ENCODE measurements at places on chromosomes 4 and X.

DNA sequence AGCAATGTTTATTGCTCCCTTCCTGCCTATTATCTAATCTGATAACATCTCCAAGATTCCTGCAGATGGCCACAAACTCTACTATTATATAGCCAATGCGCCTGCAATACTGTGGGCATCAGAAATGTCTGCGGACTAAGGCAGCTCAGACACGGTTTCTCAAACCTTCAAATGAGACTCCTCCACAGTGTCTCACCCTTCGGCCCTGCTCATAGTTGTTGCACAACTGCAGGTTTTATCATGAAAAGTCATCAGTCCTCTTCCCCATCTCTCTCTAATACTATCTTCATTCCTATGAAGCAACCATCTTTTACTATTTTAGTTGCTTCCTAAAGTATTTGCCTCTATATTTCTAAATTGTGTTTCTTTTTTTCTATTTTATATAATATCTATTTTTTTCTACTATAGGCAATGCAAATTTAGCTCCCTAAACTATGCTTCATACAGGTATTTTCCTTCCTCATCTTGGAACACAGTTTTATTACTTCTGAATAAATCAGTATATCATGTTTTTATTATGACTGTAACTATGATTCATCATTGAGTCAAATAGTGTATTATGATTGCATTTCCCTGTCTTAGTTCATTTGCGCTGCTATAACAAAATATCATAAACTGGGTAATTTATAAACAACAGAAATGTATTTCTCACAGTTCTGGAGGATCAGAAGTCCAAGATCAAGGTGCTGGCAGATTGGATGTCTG is 129.7 kb upstream of the EDNRA start:
- no peak overlapping the region for H3K4me3 ChIP-seq
- H3K27me3 ChIP-seq = no peaks in the 10 kb centered on the region
- H3K36me3 ChIP-seq = no peaks in the 10 kb centered on the region
- H3K4me1 ChIP-seq = peaks cover 11% of the 10 kb centered on the region
- DNase-seq = no peak
- no peak overlapping the region for H3K27ac ChIP-seq

- peaks cover 10% of the 10 kb centered on the region for H3K4me1 ChIP-seq
- no peaks in the 10 kb centered on the region for H3K36me3 ChIP-seq
- no peak overlapping the region for H3K4me3 ChIP-seq
- no peak overlapping the region for H3K27ac ChIP-seq
- H3K27me3 ChIP-seq = no peaks in the 10 kb centered on the region
These were observed 320.6 kb downstream of the ADGRL3 start for GRCh38 chr4:61520681-61521160.

GRCh38 chr4:156280686-156281085 is 327.0 kb upstream of the CTSO start:
- H3K4me1 ChIP-seq = no peaks in the 10 kb centered on the region
- no peak overlapping the region for H3K4me3 ChIP-seq
- no peaks in the 10 kb centered on the region for H3K36me3 ChIP-seq
- no peaks in the 10 kb centered on the region for H3K27me3 ChIP-seq

GRCh38 chr4:113718252-113718651 is 43.3 kb downstream of the CAMK2D start:
- H3K36me3 ChIP-seq = no peaks in the 10 kb centered on the region
- no peaks in the 10 kb centered on the region for H3K4me1 ChIP-seq
- no peak overlapping the region for H3K4me3 ChIP-seq
- H3K27ac ChIP-seq = no peak overlapping the region
- no peak for DNase-seq

GRCh38 chr4:25936696-25937095 is 22.7 kb downstream of the SMIM20 start:
- peaks cover 3% of the 10 kb centered on the region for H3K4me1 ChIP-seq
- H3K4me3 ChIP-seq = no peak overlapping the region
- no peaks in the 10 kb centered on the region for H3K36me3 ChIP-seq
- no peak for DNase-seq

DNA sequence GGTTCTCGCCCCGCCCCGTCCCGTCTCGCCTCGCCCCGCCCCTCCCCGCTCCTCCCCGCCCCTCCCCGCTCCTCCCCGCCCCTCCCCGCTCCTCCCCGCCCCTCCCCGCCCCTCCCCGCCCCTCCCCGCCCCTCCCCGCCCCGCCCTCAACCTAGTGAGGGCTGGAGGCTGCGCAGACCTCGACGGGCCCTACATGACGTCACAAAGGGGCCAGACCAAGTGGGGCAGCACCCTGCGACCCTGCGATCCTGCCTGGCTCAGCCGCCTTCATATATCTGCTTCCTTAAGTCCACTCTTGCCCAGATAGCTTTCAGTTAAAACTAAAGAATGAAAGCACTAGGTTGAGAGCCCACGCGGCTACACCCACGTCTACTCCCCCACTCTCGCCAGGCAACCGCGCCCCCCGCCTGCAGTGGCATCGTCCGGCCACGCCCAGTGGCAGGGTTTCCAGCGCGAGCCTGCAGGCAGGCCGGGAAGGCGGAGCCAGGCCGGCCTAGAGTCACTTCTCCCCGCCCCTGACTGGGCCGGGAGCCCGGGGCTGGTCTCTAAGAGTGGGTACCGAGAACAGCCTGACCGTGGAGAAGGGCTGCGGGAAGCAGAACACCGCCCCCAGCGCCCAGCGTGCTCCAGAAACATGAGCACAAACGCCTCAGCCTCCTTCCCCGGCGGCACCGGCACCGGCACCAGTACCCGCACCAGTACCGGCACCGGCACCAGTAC is 1.5 kb upstream of the MAOA start:
- no peaks in the 10 kb centered on the region for H3K36me3 ChIP-seq
- peaks cover 6% of the 10 kb centered on the region for H3K27me3 ChIP-seq
- peak overlapping the region; percentile 49 for H3K4me3 ChIP-seq
- peak; percentile 95 for DNase-seq
- no peaks in the 10 kb centered on the region for H3K4me1 ChIP-seq
- H3K27ac ChIP-seq = peak overlapping the region; percentile 97

DNA sequence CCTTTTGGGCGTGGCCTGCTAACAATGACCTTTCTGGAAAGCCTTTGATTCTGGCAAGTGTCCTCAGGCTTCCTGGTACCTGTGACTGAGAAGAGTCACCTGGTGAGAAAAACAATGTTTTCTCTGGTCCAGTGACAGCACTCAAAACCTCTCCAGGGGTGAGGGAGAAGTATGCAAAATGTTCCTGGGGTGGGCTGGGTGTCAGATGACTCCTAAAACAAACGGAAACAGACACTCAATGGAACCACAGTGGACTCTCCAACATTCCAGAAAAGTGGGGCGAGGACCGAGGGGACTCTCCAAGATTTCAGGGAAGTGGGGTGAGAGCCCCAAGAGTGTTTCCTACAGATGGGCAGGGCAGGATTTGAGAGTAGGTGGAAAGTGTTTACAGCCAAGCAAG is 69.5 kb downstream of the ANAPC4 start:
- no peaks in the 10 kb centered on the region for H3K27me3 ChIP-seq
- DNase-seq = no peak
- H3K27ac ChIP-seq = no peak overlapping the region
- no peaks in the 10 kb centered on the region for H3K36me3 ChIP-seq
- peaks cover 13% of the 10 kb centered on the region for H3K4me1 ChIP-seq
- H3K4me3 ChIP-seq = no peak overlapping the region

GRCh38 chrX:40816906-40817305 is 81.6 kb upstream of the MED14 start:
- no peak overlapping the region for H3K27ac ChIP-seq
- no peak for DNase-seq
- no peaks in the 10 kb centered on the region for H3K4me1 ChIP-seq
- H3K4me3 ChIP-seq = no peak overlapping the region
- H3K36me3 ChIP-seq = no peaks in the 10 kb centered on the region
- no peaks in the 10 kb centered on the region for H3K27me3 ChIP-seq

DNA sequence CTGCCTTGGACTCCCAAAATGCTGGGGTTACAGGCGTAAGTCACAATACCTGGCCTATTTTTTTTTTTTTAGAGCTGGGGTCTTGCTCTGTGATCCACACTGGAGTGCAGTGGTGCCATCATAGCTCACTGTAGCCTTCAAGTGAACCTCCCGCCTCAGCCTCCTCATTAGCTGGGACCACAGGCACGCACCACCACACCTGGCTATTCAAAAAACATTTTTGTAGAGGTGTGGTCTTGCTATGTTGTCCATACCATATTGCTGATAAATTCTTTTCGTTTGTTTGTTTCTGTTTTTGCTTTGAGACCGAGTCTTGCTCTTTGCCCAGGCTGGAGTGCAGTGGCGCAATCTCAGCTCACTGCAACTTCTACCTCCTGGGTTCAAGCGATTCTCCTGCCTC is 21.6 kb downstream of the ENOPH1 start:
- no peak overlapping the region for H3K4me3 ChIP-seq
- peaks cover 14% of the 10 kb centered on the region for H3K36me3 ChIP-seq
- peaks cover 2% of the 10 kb centered on the region for H3K4me1 ChIP-seq
- H3K27ac ChIP-seq = no peak overlapping the region
- H3K27me3 ChIP-seq = no peaks in the 10 kb centered on the region

DNA sequence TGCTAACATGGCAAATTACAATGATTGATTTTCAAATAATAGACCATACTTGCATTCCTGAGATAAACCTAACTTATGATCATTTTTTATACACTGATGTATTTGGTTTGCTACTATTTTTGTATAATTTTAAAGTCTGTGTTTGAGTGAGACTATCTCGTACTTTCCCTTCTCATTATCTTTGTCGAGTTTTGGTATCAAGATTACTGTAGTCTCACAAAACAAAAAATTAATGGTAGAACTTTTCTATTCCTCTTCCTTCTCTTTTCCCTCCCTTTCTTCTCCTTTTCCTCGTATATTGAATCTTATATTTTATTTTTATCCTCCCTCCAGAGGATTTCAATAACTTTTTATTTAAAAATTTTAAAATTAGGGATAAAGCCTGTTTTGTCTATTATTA is 41.5 kb downstream of the RGS12 start:
- H3K4me3 ChIP-seq = no peak overlapping the region
- peaks cover 6% of the 10 kb centered on the region for H3K4me1 ChIP-seq
- DNase-seq = no peak
- no peaks in the 10 kb centered on the region for H3K27me3 ChIP-seq
- no peaks in the 10 kb centered on the region for H3K36me3 ChIP-seq

- H3K4me3 ChIP-seq = no peak overlapping the region
- no peak overlapping the region for H3K27ac ChIP-seq
- no peak for DNase-seq
- peaks cover 3% of the 10 kb centered on the region for H3K27me3 ChIP-seq
These were observed 5.2 kb upstream of the JAKMIP1 start for GRCh38 chr4:6205567-6205931.

DNA sequence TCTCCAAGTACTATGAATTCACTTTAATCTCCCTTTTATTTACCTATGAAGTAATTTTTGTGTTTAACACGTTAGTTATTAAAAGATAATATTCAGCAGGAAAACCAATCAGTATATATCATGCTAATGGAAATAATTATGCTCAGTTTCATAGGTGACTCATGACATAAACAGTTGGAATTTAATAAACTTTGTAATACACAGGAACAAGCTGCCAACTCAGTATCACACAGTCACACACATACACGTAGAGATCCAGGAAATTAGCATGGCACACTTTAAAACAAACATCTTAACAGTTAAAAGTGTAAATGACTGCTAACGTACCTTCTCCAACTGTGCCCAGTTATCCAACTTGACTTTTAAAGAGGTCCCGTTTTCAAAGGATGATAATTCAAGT is 2.3 kb downstream of the SPATA4 start:
- DNase-seq = no peak

DNA sequence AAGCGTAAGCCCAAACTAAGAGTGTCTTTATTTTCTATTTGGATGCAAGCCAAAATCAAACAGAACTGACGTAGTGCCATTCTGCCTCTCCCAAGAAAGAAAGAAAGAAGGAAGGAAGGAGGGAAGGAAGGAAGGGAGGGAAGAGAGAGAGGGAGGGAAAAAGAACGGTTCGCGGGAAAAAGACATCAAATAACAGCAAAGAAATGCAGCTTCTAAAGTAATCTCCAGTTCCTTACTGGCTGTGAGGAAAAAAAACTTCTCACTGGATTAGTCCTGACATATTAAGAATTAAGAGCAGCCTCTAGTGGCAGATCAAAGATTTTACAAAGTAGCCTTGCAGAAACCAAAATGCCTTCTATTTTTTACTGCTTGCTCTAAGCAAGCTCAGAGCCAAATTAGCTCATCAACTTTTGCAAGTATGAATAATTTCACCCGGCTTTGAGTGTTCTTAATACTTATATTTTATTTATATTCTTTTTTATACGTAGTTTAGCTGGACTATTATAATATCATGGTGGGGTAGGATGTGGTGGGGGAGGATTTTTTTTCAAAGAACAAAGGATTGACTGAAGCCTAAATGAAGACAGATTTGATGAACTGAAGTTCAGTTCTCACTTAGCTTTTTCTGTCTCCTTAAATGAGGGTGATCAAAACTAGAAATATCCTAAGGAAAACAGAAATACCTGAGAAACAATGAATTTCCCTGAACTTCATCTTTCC is 36.6 kb downstream of the PITX2 start:
- DNase-seq = no peak
- no peaks in the 10 kb centered on the region for H3K4me1 ChIP-seq
- peaks cover 2% of the 10 kb centered on the region for H3K27me3 ChIP-seq
- no peaks in the 10 kb centered on the region for H3K36me3 ChIP-seq
- H3K4me3 ChIP-seq = no peak overlapping the region

GRCh38 chrX:127276326-127276725 is 456.8 kb downstream of the PRR32 start:
- no peaks in the 10 kb centered on the region for H3K36me3 ChIP-seq
- H3K4me3 ChIP-seq = no peak overlapping the region
- H3K27ac ChIP-seq = no peak overlapping the region
- no peak for DNase-seq
- no peaks in the 10 kb centered on the region for H3K4me1 ChIP-seq

DNA sequence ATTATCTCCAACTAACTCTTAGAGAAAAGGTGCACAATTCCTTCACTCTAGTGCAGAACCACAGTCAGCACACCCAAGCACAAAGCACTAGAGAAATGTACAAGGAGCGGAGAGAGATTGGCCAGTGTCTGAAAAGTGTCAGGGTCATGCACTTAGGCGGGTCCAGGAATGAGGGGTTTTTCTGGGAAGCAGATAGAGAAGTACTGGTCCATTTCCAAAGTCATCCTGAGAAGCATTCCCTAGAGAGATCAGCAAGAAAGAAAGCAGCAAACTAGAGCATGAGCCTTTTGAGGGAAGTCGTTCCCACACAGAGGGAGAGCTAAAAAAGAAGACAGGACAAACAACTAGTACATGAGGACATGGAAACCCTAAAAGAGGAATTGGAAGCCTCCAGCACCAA is 168.1 kb upstream of the MAP3K15 start:
- H3K4me3 ChIP-seq = no peak overlapping the region
- no peak for DNase-seq
- H3K36me3 ChIP-seq = no peaks in the 10 kb centered on the region

DNA sequence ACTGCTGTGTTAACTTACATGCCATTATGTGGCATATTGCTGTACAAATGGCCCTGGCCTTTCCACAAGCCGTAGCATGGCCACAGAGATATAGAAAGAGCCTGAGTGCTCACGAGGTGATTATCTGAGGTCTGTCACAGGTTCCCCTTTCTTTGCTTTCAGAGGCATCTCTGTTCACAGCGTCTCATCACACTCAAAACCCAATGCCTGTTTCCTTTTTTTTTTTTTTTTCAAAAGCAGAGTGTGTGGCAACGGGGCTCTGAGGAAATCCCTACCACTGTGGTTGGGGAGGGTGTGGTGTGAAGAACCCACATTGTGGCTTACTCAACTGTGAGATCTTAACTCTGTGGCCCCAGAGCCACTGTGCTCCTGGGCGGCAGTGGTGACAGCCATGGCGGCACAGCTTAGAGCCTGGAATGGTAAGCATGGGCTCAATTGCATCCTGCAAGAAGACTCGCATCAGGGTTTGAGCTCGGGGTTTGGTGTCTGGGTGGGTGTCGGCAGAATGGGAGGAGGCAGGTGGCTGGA is 30.8 kb downstream of the RTL5 start:
- H3K4me3 ChIP-seq = no peak overlapping the region
- H3K27ac ChIP-seq = peak overlapping the region; percentile 39
- H3K4me1 ChIP-seq = peaks cover 9% of the 10 kb centered on the region
- no peak for DNase-seq
- H3K27me3 ChIP-seq = no peaks in the 10 kb centered on the region

Data from lung (tissue), 17 donors.